ENCODE measurements at places on chromosomes 16 and 17. TPM values are rescaled to one million over a fixed set of nuclear protein-coding genes. Genes with fewer than 3 reads are reported as not detected.

- H3K27me3 ChIP-seq: no peaks in the 10 kb centered on the region
- H3K4me1 ChIP-seq: peaks cover 3% of the 10 kb centered on the region
- H3K27ac ChIP-seq: no peak overlapping the region
- no peak for DNase-seq
Measured at GRCh38 chr17:77470800-77471733, 330.3 kb downstream of the SEC14L1 start.

GRCh38 chr16:1772908-1773702, at the start of gene MRPS34:
Gene MRPS34 (minus strand): TSS chr16:1773134. CDS start chr16:1773119, 15 bp downstream.
- DNase-seq: peak; percentile 89
- H3K36me3 ChIP-seq: peaks cover 7% of the 10 kb centered on the region
- peak within 1 kb of the TSS; percentile 55 for H3K27ac ChIP-seq
- peak within 1 kb of the TSS; percentile 86 for H3K4me3 ChIP-seq

- H3K36me3 ChIP-seq: no peaks in the 10 kb centered on the region
- no peak overlapping the region for H3K27ac ChIP-seq
- no peak overlapping the region for H3K4me3 ChIP-seq
- no peaks in the 10 kb centered on the region for H3K27me3 ChIP-seq
Measured at GRCh38 chr17:73663614-73664013, 19.4 kb upstream of the SDK2 start.

DNA sequence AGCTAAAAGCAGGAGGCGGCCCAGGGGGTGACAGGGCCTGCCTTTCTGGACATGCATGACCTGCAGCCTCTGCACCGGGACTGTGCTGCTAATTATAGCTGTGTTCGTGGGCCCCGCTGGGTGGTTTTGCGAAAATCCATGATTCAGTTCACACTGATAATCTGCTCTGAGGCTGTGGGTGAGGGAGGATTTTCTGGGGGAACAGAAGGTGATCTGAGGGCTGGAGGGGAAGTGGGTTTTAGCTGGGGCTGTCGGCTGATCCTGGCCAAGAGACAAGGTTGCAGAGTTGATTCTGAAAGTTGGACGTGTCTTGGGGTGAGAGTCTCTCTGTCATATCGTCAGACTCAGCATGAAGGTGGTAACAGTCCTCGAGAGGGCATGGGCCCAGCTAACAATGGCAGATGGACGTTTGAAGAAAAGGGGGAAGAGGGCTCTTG, 187.5 kb upstream of the ZNF469 start:
- no peaks in the 10 kb centered on the region for H3K4me1 ChIP-seq
- DNase-seq: no peak

GRCh38 chr17:40605306-40605705, 40.0 kb upstream of the CCR7 start:
- H3K36me3 ChIP-seq: no peaks in the 10 kb centered on the region
- H3K4me3 ChIP-seq: no peak overlapping the region
- no peaks in the 10 kb centered on the region for H3K4me1 ChIP-seq
- no peak overlapping the region for H3K27ac ChIP-seq

GRCh38 chr17:48840441-48840840, 9.6 kb downstream of the CALCOCO2 start:
- no peak for DNase-seq
- H3K4me1 ChIP-seq: peaks cover 6% of the 10 kb centered on the region
- no peaks in the 10 kb centered on the region for H3K27me3 ChIP-seq
- peak overlapping the region; percentile 40 for H3K4me3 ChIP-seq

DNA sequence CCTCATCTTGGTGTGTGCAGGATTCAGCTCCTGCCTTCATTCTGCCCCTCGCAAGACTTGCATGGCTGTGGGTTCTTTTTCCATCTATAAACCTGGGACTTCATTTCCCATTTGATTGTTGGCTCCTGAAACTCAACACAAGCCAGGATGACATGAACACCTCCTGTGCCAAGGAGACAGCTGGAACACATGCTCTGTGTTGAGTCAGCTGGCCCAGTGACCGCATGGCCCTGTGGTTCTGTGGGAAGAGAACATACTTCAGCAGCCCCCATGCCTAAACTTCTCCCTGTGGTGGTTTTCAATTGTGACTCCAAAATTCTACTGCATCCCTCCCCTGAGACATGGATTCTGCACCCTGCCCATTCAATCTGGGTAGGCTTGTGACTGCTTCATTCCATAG, 57.9 kb upstream of the FOXF1 start:
- no peak overlapping the region for H3K27ac ChIP-seq
- H3K36me3 ChIP-seq: no peaks in the 10 kb centered on the region
- no peaks in the 10 kb centered on the region for H3K4me1 ChIP-seq
- no peaks in the 10 kb centered on the region for H3K27me3 ChIP-seq
- DNase-seq: no peak

DNA sequence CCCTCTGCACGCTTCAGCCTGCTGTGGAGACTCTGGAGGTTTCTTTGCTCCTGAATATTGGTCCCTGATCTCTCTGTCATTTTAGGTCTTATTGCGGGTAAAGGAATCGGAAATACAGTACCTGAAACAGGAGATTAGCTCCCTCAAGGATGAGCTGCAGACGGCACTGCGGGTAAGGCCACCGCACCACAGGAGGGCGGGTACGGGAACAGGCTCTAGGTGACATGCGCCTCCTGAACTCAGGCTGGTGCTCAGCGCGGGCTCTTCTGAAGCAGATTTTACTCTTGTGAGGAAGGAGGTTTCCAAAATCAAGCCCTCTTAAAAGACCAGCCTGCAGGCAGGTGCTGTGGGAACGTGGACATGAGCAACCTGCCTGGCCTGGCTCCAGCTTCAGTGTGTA, 29.8 kb downstream of the PLD6 start:
- DNase-seq: no peak
- no peak overlapping the region for H3K27ac ChIP-seq
- H3K36me3 ChIP-seq: peaks cover 11% of the 10 kb centered on the region
- no peaks in the 10 kb centered on the region for H3K4me1 ChIP-seq
- no peaks in the 10 kb centered on the region for H3K27me3 ChIP-seq

The SLC35G6 gene
- polyA plus RNA-seq: not detected

DNA sequence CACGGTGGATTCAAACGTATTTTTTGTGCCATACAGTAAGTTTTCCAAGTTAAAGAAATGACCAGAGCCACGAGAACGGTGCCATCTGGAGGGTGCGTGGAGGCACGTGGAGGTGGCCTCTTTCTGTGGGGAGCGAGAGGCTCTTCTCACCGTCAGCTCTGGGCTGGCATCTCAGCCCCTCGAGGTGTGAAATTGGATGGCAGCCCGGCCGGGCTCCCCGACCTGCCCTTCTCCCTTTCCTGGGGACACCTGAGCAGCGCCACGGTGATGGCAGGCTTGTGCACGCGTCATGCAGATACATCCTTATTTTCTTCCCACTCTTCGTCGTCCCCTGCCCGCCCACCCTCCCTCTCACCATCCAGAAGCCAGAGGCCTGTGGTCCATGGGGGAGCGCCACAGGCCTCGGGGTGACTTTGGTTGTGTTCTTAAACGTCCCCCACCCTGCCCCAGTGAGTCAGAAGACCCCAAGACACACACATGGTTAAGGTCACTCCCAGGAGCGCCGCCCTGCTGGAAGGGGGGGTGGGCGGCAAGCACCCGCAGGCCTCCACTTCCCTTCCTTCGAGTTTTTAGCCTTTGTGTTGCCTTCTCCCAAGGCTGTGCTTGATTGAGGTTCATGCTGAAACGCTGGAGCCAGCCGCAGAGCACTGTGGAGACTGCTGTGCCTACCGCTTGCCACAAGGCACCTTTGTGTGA, 109.4 kb downstream of the BANP start:
- H3K4me1 ChIP-seq: no peaks in the 10 kb centered on the region
- DNase-seq: peak; percentile 38
- H3K36me3 ChIP-seq: no peaks in the 10 kb centered on the region
- no peak overlapping the region for H3K27ac ChIP-seq
- H3K27me3 ChIP-seq: no peaks in the 10 kb centered on the region

All from aorta (tissue), 5 donors.